ENCODE measurements at places on chromosomes 6 and 20. TPM values are rescaled to one million over a fixed set of nuclear protein-coding genes. Genes with fewer than 3 reads are reported as not detected.

GRCh38 chr6:101392586-101393230, 800 bp upstream of the GRIK2 start:
- H3K4me1 ChIP-seq, result no peaks in the 10 kb centered on the region
- H3K27me3 ChIP-seq, result peaks cover 22% of the 10 kb centered on the region
- no peak overlapping the region for H3K4me3 ChIP-seq
- H3K36me3 ChIP-seq, result no peaks in the 10 kb centered on the region
- DNase-seq, result no peak

DNA sequence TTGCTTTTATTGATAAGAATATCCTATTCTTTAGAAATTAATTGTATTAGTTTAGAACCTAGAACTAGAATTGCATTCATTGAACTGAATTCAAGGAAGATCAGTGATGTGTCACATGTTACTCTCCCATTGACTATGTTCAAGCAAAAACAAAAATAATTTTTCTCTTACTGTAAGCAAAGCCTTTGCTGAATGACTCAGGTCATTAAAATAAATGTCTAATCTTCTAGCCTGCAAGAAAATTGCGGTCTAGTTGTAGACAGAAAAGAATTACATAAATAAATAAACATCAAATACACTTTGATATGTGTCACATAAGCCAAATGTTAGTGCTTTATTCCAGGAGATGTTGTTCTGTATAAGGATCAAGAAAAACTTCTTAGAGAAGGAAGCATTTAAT, 387.9 kb downstream of the ADGRB3 start:
- H3K27ac ChIP-seq, result no peak overlapping the region
- DNase-seq, result no peak
- no peak overlapping the region for H3K4me3 ChIP-seq
- no peaks in the 10 kb centered on the region for H3K27me3 ChIP-seq

DNA sequence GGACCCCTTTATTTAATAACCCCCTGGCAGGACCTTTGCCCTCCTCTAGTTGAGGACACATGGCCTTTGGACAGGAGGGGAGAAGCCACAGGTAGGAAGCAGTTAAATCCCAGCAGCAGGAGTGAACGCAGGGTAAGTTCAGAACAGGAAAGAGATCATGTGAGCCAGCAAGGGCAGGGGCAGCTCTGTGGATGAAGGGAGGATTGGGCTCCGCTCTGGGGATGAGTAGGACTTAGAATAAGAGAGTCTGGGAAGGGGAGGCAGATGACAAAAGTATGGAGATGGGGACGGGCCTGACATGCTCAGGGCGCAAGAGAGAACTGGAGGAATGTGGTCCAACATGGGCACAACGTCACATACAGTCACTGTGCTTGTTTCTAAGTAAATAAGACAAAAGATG, 89.0 kb downstream of the NDUFAF5 start:
- no peak overlapping the region for H3K27ac ChIP-seq
- H3K4me1 ChIP-seq, result no peaks in the 10 kb centered on the region
- H3K36me3 ChIP-seq, result no peaks in the 10 kb centered on the region
- no peaks in the 10 kb centered on the region for H3K27me3 ChIP-seq
- DNase-seq, result no peak

- no peaks in the 10 kb centered on the region for H3K36me3 ChIP-seq
- DNase-seq, result no peak
- peaks cover 8% of the 10 kb centered on the region for H3K4me1 ChIP-seq
- no peak overlapping the region for H3K27ac ChIP-seq
These were observed 35.4 kb downstream of the NINL start for GRCh38 chr20:25549843-25550477.

GRCh38 chr6:124996411-124996810, 34.2 kb downstream of the RNF217 start:
- H3K27ac ChIP-seq, result no peak overlapping the region
- H3K4me1 ChIP-seq, result no peaks in the 10 kb centered on the region
- no peaks in the 10 kb centered on the region for H3K27me3 ChIP-seq
- no peak overlapping the region for H3K4me3 ChIP-seq
- H3K36me3 ChIP-seq, result no peaks in the 10 kb centered on the region
- no peak for DNase-seq

DNA sequence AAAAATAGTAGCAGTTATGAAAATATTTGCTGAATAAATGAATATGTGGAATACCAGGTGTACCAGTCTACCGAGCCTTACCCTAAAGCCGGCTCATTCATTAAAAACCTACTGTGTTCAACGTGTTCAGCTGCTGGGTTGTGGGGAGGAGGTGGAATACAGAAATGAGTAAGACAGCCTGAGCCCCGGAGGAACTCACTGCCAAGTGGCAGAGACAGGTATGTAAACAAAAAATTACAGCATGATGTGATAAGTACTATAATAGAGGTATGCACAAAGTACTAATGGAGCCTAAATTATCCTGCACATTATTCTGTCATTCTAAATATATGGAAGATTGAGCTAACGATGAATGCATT, 6.8 kb upstream of the ADTRP start:
- no peaks in the 10 kb centered on the region for H3K36me3 ChIP-seq
- H3K27ac ChIP-seq, result no peak overlapping the region
- DNase-seq, result no peak
- H3K4me1 ChIP-seq, result no peaks in the 10 kb centered on the region
- no peak overlapping the region for H3K4me3 ChIP-seq
- H3K27me3 ChIP-seq, result no peaks in the 10 kb centered on the region

The TSHZ2 gene
- total RNA-seq, result 65.3 TPM

The FOXP4 gene
- total RNA-seq, result 1.6 TPM

The SDHAF4 gene
- total RNA-seq, result 8.0 TPM

The OR2B2 gene
- total RNA-seq, result not detected

The ZNF165 gene
- total RNA-seq, result 1.1 TPM

Data from adrenal gland (tissue), 19 donors.